ENCODE measurements at places on chromosomes 3 and 15. TPM values are rescaled to one million over a fixed set of nuclear protein-coding genes. Genes with fewer than 3 reads are reported as not detected.

DUOXA1 gene
- total RNA-seq = not detected

GRCh38 chr3:129777806-129778205 is 115.7 kb downstream of the TMCC1 start:
- no peak for DNase-seq

- DNase-seq = no peak
Observed at GRCh38 chr3:97102641-97103040, 288.2 kb downstream of the EPHA6 start.

SNAP23 gene
- total RNA-seq = 87.9 TPM

- DNase-seq = peak; percentile 51
Observed at GRCh38 chr3:185677146-185677829, 91.2 kb downstream of the SENP2 start.
